ENCODE measurements at places on chromosomes 6 and 20. TPM values are rescaled to one million over a fixed set of nuclear protein-coding genes. Genes with fewer than 3 reads are reported as not detected.

DNA sequence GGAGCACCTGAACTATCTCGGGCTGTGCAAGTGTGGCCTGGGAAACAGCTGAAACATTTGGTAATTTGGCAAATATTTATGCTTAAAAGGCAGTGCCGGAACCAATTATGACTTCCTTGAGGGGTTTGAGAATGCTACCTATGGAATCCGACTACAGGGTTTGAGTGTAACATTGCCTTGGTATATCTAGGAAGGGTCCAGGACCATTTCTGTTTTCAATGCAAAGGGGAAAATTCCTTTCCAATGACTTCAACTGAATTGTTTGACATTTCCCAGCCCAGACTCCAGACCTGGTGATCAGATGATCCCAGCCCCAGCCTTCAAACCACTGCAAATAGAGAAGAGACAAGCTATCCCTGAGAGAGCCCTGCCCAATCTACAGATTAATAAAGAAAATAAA lies 4.6 kb upstream of the PPP1R3G start:
- no peak for DNase-seq

- DNase-seq, result no peak
Observed at GRCh38 chr6:105880030-105880492, 206.1 kb upstream of the PRDM1 start.

DNA sequence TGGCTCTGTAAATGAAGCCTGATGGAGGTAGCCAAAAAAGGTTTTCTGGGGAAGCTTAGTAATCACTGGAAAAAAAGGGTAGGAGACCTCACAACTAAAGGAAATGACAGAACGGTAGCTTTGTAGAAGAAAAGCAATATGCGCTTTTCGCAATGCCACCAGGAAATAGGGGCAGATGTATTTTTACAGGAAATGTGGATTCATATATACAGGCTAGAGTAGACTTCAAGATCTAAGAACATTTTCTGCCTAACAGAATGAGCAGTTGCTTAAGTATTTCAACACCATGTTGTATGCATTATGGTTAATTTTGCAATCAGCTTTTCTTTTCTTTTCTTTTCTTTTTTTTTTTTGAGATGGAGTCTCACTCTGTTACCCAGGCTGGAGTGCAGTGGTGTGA lies 219.6 kb downstream of the CD83 start:
- DNase-seq, result peak; percentile 65

Gene GABRR1
- total RNA-seq, result not detected

- DNase-seq, result no peak
Observed at GRCh38 chr20:56537997-56538396, 5.0 kb downstream of the FAM209B start.

DNA sequence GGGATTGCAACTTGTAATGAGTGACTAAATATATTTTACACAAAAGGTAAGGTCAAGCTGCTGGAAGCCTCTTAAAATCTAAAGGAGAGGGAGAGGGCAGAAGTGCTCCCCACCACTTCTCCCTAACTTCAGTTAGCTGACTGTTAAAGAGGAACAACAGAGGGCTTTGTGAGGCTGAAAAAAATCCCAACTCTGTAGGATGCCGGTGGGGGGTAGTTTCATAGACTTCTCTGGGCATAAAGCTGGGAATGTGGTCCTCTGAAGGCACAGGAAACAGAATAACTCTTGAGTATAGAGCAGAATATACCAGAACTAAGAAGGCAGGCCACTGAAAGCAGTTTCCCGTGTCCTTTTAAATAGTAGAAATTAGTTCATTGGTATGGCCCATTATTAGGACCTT lies 71.6 kb downstream of the KIF6 start:
- no peak for DNase-seq

GRCh38 chr20:52500157-52500556 lies 308.6 kb upstream of the ZFP64 start:
- DNase-seq, result no peak

- DNase-seq, result peak; percentile 62
Observed at GRCh38 chr20:13261460-13262301, 40.6 kb downstream of the ISM1 start.

DNA sequence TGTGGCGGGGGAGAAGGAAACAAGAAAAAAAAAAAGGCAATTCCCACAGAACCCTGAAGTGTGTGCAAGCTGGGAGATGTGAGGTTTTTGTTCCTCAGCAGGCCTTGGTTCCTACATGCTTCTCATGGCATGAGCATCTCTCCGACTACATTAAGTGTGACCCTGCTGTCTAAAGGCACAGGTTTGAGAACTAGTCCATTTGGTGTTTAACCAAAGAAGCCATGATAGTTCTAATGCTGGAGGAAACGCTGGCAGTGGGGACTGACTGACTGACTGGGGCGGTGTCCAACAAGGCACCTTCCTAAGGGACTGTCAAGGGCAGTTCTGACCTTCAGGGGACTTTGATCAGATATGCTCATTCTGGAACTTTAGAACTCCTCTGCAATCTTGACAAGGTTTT lies 3.8 kb downstream of the TXNDC5 start:
- no peak for DNase-seq

DNA sequence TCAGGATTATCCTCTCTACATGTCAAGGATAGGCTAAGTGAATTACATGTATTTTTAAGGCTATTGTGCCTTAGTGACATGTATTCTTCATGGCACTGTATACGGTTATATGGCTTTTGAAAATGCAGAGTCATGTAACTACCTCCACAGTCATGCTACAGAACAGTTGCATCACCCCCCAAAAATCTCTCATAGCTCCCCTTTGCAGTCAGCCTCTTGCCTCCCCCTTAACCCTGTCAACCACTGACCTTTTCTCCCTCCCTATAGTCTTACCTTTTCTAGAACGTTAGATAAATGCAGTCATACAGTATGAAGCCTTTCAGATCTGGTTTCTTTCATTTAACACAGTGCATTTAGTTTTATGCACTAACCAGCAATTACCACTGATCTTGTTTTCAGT lies 10.3 kb upstream of the RNF24 start:
- no peak for DNase-seq
